ENCODE measurements at places on chromosomes 3 and 15. TPM values are rescaled to one million over a fixed set of nuclear protein-coding genes. Genes with fewer than 3 reads are reported as not detected.

The SLC15A2 gene
- 3.8 TPM for total RNA-seq

The ANKRD63 gene
- total RNA-seq = 1.2 TPM

The CTXN2 gene
- 0.07 TPM for total RNA-seq

The SLC28A2 gene
- not detected for total RNA-seq

The GJD2 gene
- 0.22 TPM for total RNA-seq

The CEP152 gene
- 13.0 TPM for total RNA-seq

The ZNF660 gene
- total RNA-seq = 7.8 TPM

The FGF7 gene
- 0.11 TPM for total RNA-seq

The GOLGA6C gene
- 0.60 TPM for total RNA-seq

The AGBL1 gene
- total RNA-seq = not detected

GRCh38 chr3:73781541-73781940 lies 156.8 kb upstream of the PDZRN3 start:
- no peak for DNase-seq
- H3K27ac ChIP-seq = no peak overlapping the region
- H3K4me3 ChIP-seq = no peak overlapping the region
- no peaks in the 10 kb centered on the region for H3K27me3 ChIP-seq

- H3K4me3 ChIP-seq = no peak overlapping the region
- no peak for DNase-seq
- no peaks in the 10 kb centered on the region for H3K27me3 ChIP-seq
- no peak overlapping the region for H3K27ac ChIP-seq
Observed at GRCh38 chr15:33946152-33946551, 22.1 kb upstream of the CHRM5 start.

- H3K36me3 ChIP-seq = peaks cover 50% of the 10 kb centered on the region
- H3K4me1 ChIP-seq = peaks cover 4% of the 10 kb centered on the region
- no peak for DNase-seq
- no peak overlapping the region for H3K27ac ChIP-seq
Observed at GRCh38 chr3:104472221-104472620, 894.5 kb upstream of the ALCAM start.

- no peaks in the 10 kb centered on the region for H3K36me3 ChIP-seq
- H3K4me3 ChIP-seq = no peak overlapping the region
- no peak for DNase-seq
- H3K27me3 ChIP-seq = no peaks in the 10 kb centered on the region
- no peak overlapping the region for H3K27ac ChIP-seq
- no peaks in the 10 kb centered on the region for H3K4me1 ChIP-seq
Observed at GRCh38 chr3:108328821-108329486, 32.6 kb downstream of the HHLA2 start.

DNA sequence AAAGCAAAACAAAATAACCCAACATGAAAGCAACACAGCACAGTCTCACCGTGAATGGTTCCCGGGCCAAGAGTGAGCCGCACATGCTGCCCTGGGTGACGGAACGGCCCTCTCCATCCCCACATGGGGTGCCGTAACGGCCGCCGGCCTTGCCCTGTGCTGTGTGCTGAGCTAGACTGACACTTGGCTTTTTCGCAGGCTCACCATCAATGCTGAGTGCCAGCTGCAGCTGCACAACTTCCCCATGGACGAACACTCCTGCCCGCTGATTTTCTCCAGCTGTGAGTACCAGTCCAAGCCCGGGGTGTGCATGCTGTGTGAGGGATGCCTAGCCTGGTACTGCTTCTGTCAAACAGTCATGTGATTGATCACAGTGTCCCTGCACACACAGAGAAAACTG lies 357.6 kb downstream of the GABRG3 start:
- H3K36me3 ChIP-seq = no peaks in the 10 kb centered on the region
- H3K27ac ChIP-seq = no peak overlapping the region
- H3K4me1 ChIP-seq = peaks cover 4% of the 10 kb centered on the region
- no peaks in the 10 kb centered on the region for H3K27me3 ChIP-seq
- no peak for DNase-seq
- H3K4me3 ChIP-seq = no peak overlapping the region

DNA sequence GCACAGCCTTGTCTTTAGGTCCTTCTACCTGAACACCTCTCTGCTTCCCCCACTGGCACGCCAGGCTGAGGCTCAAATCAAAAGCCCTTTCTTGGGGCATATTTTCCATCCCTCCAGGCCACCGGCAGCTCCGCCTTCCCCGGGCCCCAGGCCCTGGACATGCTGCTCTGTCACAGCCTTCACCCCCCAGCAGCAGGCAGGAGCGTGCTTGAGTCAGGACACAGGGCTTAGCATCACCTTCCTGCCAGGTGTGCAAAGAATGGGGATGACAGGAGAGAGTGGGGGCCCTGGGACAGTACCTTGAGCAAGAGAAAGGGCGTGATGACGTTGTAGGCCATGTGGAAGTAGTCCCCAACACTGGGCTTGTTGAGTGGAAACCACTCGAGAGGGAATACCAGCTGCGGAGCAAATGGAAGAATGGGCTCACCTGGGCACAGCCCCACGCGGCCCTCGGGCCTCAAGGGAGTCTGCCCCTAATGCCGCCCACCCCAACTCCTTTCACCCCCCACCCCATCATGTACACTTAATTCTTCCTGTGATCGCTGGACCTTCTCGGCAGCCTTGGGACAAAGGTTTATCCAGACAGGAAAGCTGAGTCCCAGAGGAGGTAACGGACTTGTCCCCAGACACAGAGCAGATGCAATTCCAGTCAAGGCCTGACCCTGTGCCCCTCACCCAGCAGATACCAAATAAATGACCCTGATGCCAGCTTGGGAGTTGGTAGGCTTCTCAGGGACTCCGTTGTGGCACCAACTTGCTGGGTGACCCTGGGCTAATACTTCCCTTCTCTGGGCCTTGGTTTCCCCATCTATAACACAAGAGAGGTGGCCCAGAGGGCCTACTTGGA lies 9.1 kb upstream of the CALML4 start:
- H3K4me1 ChIP-seq = peaks cover 3% of the 10 kb centered on the region
- no peak overlapping the region for H3K4me3 ChIP-seq
- no peaks in the 10 kb centered on the region for H3K27me3 ChIP-seq
- H3K36me3 ChIP-seq = peaks cover 27% of the 10 kb centered on the region
- no peak overlapping the region for H3K27ac ChIP-seq
- no peak for DNase-seq

DNA sequence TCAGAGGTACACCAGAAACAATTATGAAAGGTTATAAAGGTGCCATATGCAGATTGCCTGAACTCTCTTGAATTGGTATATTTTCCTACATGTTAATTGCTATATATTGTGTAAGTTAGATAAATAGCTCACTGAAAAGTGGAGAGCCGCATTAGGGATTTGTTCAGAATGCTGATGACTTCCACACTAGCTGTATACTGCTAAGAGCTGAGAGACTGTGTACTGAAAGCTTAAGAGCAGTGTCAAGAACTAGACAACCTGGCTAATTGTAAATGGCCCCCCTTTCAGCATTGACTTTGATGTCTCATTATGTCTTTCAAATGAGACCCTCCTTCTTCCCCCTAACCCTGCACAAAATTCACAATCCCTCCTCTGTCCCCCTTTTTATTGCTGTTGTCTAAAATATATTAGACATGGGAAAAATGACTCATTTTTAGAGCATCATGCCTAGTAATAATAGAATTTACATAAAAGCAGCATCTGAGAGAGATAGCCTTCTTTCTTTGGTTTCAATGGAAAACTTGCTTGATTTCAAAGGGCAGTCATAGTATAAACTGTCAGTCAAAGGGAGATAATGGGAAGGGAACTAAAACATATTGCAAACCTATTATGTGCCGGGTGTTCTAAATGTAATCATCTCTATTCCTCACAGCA lies 34.7 kb upstream of the GREM1 start:
- H3K4me3 ChIP-seq = no peak overlapping the region
- H3K27me3 ChIP-seq = no peaks in the 10 kb centered on the region
- peaks cover 6% of the 10 kb centered on the region for H3K36me3 ChIP-seq

DNA sequence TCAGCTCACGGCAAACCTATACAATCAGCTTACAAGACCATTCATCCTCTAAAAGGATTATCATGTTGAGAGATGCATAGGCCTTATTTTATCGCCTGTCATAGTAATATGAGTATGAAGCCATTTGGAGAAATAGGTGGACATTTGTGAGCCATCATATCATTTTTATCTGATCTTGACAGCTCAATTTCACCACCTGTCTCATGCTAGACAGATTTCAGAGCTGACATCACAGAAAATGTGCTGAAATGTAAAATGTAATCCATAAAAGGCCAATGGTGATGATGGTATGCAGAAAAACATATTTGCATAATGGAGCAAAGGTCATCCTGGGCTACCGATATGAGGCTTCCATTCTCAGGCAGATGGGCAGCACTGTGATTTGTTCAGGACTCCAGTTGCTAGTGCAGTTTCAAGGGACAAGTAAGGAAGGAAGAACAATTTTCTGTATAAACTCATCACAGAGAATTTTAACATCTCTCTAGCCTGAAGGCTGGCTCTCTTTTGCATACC lies 221.5 kb downstream of the ULK4 start:
- DNase-seq = no peak
- peaks cover 4% of the 10 kb centered on the region for H3K36me3 ChIP-seq
- H3K4me3 ChIP-seq = no peak overlapping the region
- H3K27ac ChIP-seq = no peak overlapping the region
- no peaks in the 10 kb centered on the region for H3K27me3 ChIP-seq

DNA sequence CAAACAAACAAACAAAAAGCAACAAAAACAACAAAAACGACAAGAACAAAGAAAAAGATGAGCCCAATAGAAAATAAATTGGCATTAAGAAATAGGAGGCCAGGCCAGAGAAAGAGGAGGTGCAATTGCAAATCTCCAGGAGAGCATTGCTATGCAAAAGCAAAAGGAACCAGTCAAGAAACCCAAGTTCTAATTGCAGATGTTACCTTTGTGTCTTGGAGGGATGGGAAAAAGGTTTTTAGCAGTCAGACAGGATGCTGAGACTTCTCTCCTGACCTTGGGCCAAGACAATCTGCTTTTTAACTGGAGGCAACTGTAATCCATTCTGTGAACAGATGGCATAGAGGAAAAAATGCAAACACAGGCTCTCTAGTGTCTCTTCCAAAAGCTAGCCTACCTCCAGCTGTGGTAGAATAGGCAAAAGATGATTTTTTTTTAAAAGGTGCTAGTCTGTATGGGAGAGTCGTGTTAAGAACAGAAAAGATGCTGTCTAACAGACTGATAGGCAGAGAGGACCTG lies 56.4 kb downstream of the LSAMP start:
- peak overlapping the region; percentile 71 for H3K27ac ChIP-seq
- peak overlapping the region; percentile 13 for H3K4me3 ChIP-seq
- H3K36me3 ChIP-seq = no peaks in the 10 kb centered on the region
- H3K4me1 ChIP-seq = peaks cover 33% of the 10 kb centered on the region
- H3K27me3 ChIP-seq = no peaks in the 10 kb centered on the region

- no peaks in the 10 kb centered on the region for H3K36me3 ChIP-seq
- DNase-seq = no peak
- H3K4me3 ChIP-seq = no peak overlapping the region
- no peaks in the 10 kb centered on the region for H3K27me3 ChIP-seq
- H3K4me1 ChIP-seq = peaks cover 18% of the 10 kb centered on the region
Observed at GRCh38 chr3:64890466-64890865, 202.7 kb upstream of the ADAMTS9 start.

GRCh38 chr3:62332835-62333244 lies 40.5 kb downstream of the FEZF2 start:
- peaks cover 29% of the 10 kb centered on the region for H3K4me1 ChIP-seq
- no peak for DNase-seq
- H3K36me3 ChIP-seq = no peaks in the 10 kb centered on the region
- H3K4me3 ChIP-seq = no peak overlapping the region

DNA sequence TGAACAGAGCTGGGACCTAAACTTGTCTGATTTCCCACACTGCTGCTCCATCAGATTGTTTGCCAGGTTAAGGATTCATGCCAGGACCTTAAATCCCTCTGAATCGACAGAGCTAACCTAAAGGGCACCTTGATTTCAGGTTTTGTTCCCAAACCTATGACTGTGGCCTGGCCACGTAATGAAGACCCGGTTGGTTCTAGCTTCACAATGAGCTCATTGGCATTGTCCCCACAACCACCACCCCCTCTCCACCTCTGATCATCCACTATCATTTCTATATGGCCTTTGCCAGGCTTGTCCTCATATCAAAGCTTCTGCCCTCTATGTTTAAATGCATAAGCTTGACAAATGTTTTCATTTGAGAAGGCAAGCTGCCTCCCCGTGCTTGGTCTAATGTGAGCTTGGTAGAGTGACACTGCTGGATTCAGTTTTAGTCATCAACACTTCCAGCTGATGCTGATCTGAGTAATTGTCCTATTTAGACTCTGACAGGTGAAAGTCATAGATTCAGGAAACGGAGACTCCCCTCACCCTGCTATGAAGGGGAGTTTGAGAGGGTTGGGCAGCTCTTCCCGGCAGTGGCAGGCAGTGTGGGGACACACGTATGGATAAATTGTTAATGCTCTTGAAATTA lies 407.1 kb upstream of the CFAP20DC start:
- H3K27me3 ChIP-seq = no peaks in the 10 kb centered on the region
- DNase-seq = no peak
- no peak overlapping the region for H3K4me3 ChIP-seq
- no peak overlapping the region for H3K27ac ChIP-seq
- H3K4me1 ChIP-seq = no peaks in the 10 kb centered on the region
- H3K36me3 ChIP-seq = no peaks in the 10 kb centered on the region

DNA sequence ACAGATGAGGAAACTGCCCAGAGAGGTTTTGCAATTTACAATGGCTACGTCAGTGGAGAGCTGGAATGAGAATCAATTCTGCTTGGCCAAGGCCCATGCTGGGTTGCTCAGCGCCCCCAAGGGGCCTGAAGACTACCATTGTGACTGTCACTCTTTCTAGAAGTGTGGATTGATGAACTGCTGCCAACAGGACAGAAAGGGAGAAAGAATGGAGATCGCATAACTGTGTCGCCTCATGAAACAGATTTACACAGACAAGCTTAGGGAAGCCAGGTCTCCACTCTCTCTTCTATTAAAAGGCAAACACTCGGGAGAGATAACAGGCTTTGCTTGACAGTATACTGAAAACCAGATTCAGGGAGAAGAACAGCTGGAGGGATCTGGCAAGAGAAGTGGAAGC lies 160.0 kb downstream of the STT3B start:
- peak; percentile 22 for DNase-seq
- no peak overlapping the region for H3K27ac ChIP-seq
- no peaks in the 10 kb centered on the region for H3K27me3 ChIP-seq

- H3K27me3 ChIP-seq = no peaks in the 10 kb centered on the region
- H3K4me1 ChIP-seq = peaks cover 16% of the 10 kb centered on the region
- H3K27ac ChIP-seq = no peak overlapping the region
- H3K36me3 ChIP-seq = no peaks in the 10 kb centered on the region
- peak; percentile 78 for DNase-seq
Observed at GRCh38 chr3:184727357-184728009, 15.6 kb upstream of the MAGEF1 start.

- H3K4me3 ChIP-seq = no peak overlapping the region
- H3K36me3 ChIP-seq = peaks cover 28% of the 10 kb centered on the region
- no peak overlapping the region for H3K27ac ChIP-seq
- no peak for DNase-seq
- H3K4me1 ChIP-seq = no peaks in the 10 kb centered on the region
- H3K27me3 ChIP-seq = no peaks in the 10 kb centered on the region
Observed at GRCh38 chr3:170137986-170138385, 43.5 kb downstream of the PHC3 start.

GRCh38 chr15:74543583-74543982 lies 2.6 kb downstream of the ARID3B start:
- H3K36me3 ChIP-seq = peaks cover 51% of the 10 kb centered on the region
- H3K4me3 ChIP-seq = peak overlapping the region; percentile 98
- peak overlapping the region; percentile 91 for H3K27ac ChIP-seq
- no peaks in the 10 kb centered on the region for H3K27me3 ChIP-seq
